AG04450 (cell line): ENCODE measurements at places on chromosomes 6 and 20.

DNA sequence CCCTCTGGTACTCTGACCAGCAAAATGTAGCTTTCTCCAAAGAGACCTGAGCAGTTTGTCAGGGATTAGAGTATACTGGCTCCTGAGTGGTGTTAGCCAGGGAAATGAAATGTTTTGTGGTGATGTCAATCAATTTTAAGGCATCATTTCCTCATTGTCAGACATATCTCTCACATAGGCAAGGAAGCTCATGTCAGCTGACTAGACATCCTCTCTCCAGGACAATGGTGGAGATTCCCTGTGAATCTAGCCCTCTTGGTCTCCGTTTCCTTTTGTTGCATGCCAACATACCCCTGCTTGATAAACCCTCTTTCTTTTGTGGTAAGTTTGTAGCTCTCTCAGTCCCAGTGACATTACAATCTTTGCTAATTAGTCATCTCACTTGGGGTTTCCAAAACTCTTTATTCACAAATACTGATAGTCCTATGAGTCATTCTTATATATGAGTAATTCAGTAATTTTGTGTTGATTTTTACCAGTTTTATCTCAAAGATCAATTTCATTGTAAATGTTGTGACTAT, 135.6 kb upstream of the PTPRK start:
- DNase-seq = peak; percentile 33

DNA sequence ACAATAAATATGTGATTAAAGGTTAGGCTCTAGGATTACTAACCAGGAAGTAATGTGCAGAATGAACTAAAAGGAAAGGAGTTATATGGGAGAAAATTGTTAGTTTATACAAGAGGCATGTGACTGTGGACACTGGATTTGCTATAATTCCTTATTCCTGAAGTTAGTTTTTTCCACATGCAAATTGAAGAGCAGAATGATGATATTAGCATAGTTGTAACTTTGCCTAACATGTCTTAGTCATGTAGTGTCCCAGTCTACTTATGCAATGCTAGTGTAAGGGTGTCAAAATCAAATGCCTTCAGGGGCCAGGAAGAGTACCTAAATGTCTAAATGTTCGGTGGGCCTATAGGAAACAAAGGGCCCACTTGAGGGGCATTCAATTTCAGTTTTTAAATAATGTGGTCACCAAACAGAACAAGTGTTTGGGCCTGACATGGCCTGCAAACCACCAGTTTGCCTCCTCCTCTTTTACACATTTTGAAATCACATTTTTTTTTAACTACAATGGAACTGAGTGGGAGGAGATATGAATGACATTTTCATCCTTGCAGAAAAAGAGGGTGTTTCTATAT, 28.0 kb upstream of the CEP85L start:
- no peak for DNase-seq

DNA sequence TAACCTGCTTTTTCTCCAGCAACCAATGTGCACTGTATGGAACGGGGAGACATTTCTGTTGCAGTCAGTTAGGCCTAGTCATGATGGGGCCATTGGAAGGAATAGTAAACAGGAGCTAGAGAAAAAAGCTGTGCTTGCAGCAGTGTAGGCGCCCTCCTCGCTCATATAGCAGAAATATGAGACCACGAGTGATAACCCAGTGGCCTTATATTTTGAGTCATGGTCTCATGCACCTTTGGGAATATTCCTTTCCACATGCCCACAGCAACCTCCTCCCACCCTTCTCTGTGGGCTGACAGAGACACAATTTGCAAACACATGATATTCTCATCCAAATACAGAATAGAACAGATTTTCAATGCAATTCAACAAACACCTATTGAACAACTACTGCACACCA, 248.9 kb upstream of the CITED2 start:
- DNase-seq = no peak

DNA sequence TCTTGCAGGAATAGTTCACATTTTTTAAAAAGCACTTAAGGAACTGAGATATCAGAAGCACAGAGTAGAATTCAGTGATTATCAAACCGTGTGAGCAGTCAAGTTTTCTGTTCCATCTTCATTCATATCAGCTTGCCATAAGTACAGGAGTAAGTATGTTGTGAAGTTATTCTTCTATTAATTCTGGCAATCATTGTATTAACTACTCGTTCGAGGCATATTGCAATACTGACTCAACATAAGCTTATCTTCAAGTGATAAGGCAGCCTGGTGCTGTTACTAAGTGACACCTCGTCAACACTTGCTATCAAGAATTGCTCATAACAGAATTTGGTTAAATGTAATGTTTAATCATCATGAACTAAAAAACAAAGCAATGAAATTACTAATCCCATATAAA, 75.7 kb upstream of the SNX9 start:
- no peak for DNase-seq

- peak; percentile 18 for DNase-seq
These were observed 490.3 kb downstream of the COL12A1 start for GRCh38 chr6:74715355-74716085.

- DNase-seq = no peak
These were observed 48.9 kb downstream of the CLIC5 start for GRCh38 chr6:45966797-45967196.

GRCh38 chr6:168231393-168231957, 88.1 kb downstream of the DACT2 start:
- no peak for DNase-seq

- DNase-seq = no peak
These were observed 2.2 kb downstream of the C20orf204 start for GRCh38 chr20:64038224-64038564.

GRCh38 chr6:90413867-90414266, 117.2 kb upstream of the BACH2 start:
- DNase-seq = no peak

DNA sequence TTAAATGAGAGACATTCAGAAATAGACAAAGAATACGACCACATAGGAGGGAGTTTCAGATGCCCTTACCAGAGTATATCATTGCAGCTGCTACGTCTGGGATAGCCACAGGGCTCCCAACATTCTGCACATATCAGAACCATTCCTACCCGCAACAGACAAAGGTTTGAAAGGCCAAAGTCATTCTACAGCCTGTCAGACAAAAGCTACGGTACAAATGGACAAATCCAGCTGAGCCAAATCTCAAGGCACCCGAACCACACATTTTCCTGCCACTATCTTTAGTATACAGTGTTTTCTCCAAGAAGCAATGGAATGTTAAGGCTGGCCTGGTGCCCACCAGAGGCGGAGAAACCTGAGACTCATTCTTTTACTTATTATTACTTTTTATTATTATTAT, 30.5 kb upstream of the LYRM2 start:
- DNase-seq = no peak

GRCh38 chr20:47503685-47504084, 2.0 kb downstream of the NCOA3 start:
- no peak for DNase-seq

DNA sequence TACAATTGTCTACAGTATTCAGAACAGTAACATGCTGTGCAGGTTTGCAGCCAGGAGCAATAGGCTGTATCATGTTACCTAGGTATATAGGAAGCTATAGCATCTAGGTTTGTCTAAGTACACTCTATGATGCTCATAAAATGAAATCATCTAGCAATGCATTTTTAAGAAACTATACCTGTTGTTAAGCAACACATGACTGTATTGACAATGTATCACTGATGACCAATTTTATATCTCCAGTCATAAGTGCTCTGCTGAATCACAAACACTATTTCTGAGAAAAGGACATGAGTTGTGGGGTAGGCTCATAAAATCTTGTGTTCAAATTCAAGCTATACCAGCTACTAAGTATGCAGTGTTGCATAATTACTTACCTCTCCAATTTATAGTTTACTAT, 501.3 kb downstream of the CD109 start:
- no peak for DNase-seq

- no peak for DNase-seq
These were observed 32.5 kb downstream of the NT5E start for GRCh38 chr6:85482206-85482904.

DNA sequence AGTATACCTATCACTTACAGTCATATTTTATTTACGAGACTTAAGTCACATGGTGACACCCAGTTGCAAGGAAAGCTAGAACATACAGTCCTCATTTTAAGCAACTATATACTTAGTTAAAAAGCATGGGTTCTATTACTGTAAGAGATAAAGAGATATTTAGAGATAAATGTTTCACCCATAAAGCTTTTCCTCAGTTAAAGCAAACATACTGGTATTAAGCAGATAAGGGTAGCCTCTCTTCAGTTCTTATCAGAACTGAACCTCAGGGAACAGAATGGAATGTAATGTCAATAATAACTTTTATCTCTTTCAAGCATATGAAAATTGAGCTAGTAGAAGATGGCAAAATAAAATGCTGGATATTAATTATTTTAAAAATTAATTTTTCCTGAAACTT, 9.9 kb upstream of the ASCC3 start:
- no peak for DNase-seq

- DNase-seq = no peak
These were observed 263.7 kb downstream of the TBX18 start for GRCh38 chr6:84500726-84501125.

DNA sequence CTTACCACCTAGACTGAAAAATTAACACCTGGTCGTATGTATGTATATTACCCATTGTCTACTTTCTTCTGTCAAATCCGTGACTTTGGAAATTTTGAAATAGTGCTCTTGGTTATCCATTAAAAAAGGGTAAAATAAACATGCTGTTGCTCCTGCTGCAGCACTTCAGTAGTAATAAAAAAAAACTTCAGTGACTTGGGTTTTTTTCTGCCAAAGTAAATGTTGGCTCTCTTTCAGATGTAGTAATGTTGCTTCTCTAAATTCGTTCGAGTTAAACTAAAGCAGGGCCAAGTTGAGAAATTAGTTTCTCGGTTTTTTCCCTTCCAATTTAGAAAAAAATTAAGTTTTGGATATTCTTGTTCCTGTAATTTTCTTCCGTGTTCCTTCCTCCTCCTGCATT, 34.2 kb downstream of the JARID2 start:
- no peak for DNase-seq

- DNase-seq = no peak
These were observed 97.6 kb upstream of the AKIRIN2 start for GRCh38 chr6:87799651-87800050.

- no peak for DNase-seq
These were observed 61.1 kb downstream of the NFATC2 start for GRCh38 chr20:51481341-51481914.

- no peak for DNase-seq
These were observed 78.4 kb downstream of the ZFAND3 start for GRCh38 chr6:37897818-37898515.

DNA sequence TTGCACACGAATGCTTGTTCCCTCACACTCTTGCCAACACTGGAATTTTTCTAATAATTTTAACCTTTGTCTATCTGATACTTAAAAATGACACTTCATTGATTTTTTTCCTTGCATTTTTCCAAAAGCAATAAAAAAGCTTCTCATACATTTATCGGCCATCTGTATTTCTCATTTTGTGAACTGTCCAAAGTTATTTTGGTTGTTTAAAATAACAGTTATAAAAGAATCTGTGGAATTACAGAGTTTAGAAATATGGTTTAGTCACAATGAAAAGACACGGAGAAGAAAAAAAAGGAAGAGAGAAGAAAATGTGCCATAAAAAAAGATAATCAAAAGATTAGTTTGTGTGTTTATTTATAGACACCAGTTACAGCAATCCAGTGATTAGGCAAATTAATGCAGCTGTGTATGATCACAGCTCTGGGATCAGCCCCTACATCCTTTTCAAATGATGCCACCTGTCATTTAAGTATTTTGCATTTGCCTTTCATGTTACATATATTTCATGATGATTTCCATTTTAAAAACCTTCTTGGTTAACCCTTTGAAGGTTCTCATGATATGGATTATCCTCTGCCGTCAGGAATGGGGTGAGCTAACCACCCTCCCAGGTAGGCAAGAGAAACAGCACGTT, 171.7 kb downstream of the BACH2 start:
- DNase-seq = no peak

DNA sequence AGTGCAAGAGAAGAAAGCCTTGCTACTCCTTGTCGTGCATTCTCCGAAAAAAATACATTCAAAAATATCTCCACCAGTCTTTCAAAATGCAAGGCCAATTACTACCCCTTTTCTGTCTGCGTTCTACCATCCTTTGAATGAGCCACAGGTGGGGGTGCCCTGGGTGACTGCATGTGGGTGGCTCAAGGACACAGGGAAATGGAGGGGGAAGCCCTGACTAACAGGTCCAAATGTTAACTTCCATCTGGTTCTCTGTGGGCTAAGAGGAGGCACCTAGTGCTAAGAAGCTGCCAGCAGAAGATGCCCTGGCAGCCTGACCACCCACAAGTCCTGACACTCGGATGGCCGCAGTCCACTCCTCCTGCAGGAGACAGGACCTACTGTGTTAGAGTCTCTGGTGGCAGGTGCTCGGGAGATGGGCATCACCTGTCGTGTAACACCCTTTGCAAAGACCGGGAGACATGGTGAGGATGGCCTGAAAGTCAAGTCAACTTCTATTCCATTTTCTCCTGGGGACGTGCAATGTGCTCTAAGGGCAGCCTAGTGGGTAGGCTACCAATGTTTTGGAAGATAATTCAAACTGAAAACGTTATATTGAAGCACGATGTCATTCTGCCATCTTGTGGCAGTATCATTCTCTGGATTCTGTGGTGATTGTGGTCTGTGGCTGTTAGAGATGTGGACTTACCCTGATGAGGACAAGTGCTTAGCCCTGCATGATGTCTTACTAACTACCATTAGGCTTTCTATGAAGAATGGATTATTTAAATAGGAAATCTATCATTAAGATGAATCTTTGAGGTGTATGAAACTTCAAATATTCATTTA, 27.4 kb upstream of the IGF2R start:
- no peak for DNase-seq

- DNase-seq = no peak
These were observed 151.6 kb downstream of the BACH2 start for GRCh38 chr6:90144928-90145555.

DNA sequence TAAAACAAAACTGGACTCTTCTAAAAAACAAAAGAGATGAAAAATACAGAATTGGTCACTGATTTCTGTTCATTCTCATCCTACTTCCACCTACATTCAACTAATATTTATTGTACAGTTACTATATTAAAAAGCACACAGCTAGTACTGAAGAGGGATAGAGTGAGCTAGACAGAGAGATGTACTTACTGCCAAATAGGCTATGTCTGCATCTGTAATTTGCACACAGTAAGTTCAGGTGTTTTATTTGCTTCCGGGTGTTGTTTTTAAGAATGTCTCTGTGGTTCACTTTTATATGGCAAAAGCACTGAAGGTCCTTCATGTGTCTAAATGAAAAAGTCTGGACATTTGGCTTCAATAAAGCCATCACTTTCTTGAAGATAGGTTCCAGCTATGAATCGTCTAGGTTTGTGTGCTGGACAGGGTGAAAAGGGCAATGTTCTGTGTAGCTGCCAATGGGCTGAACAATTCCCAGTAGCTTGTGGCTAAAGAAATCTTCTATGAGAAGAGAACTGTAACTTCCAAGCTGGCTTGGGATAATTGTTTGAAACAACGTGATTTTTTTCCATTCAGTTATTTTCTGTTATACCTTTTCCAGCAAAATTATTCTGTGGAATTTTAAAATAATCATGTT, 47.3 kb downstream of the EPB41L2 start:
- no peak for DNase-seq

- no peak for DNase-seq
These were observed 364.3 kb upstream of the MAN1A1 start for GRCh38 chr6:119713903-119714302.

- DNase-seq = no peak
These were observed 60.5 kb downstream of the CYB5R4 start for GRCh38 chr6:83920017-83920416.

GRCh38 chr20:45771182-45771759, 20.4 kb downstream of the WFDC3 start:
- peak; percentile 68 for DNase-seq
